ENCODE measurements at places on chromosomes 16 and 17. TPM values are rescaled to one million over a fixed set of nuclear protein-coding genes. Genes with fewer than 3 reads are reported as not detected.
A peak's percentile ranks its signal among the peaks of the same experiment; 100 is the strongest.

- DNase-seq = no peak
These were observed 291.2 kb upstream of the MON1B start for GRCh38 chr16:76899767-76900166.

ABCA8 gene
- total RNA-seq = 35.6 TPM

- DNase-seq = no peak
These were observed 4.0 kb downstream of the BECN1 start for GRCh38 chr17:42819939-42820535.

GRCh38 chr16:87366288-87366687 lies 17.3 kb downstream of the FBXO31 start:
- DNase-seq = no peak

IRX5 gene
- total RNA-seq = 0.08 TPM

PLD6 gene
- 4.2 TPM for total RNA-seq

GRCh38 chr17:10021272-10021984 lies 116.4 kb upstream of the RCVRN start:
- DNase-seq = no peak

GRCh38 chr17:82449883-82450356 lies 632 bp downstream of the CYBC1 start:
- no peak for DNase-seq

DNA sequence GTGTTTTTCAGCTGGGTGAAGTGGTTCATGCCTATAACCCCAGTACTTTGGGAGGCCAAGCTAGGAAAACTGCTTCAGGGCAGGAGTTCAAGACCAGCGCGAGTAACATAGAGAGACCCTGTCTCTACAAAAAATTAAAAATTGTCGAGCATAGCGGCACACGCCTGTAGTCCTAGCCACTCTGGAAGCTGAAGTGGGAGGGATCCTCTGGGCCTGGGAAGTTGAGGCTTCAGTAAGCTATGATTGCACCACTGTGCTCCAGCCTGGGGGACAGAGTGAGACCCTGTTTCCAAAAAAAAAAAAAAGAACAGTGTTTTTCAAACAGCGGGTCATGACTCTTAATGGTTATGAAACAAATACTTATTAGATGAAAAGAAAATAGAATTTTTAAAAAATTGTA lies 2.3 kb upstream of the CYTH1 start:
- no peak for DNase-seq

KRTAP9-2 gene
- not detected for total RNA-seq

DNA sequence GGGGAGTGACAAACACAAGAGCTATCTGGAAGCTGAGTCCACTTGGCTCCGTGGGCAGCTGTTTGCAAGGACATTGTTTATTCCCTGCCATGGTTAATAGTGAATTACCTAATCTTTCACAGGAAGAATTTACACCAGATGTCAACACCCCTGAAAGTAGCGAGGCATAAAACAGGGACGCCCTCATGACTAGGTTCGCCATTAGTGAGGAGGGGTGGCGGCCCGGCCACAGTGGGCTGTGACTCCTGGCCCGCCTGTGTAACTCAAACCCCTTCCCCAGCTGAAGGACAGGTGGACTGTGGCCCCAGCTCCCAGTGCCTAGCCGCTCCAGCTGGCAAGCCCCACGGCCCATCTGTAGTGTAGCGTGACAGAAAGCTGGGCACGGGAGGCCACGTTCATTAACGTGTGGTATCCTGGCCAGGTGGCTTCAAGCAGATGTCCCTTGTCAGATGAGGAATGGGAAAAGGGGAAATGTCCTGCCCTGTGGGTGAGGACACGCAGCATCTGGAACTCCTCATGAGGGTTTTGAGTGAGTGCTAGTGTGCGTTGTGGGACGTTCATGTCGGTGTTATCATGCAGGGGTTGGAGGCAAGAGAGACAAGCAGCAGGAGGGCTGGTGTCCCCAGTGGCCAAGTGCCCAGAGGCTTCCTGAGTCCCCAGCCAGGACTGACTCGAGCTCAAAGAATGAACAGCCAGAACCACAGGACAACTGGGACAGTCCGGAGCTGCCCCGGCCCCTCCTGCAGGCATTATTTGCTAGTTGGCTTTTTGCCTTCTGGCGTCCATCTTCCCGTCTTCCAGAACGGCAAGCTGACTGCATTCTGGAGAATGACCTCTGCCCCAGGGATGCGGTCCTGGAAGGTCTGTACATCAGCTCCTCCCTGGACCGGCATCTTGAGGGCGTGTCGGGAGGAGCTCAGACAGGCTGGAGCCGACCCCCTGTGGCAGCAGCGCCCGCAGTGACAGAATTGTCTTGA lies 19.2 kb downstream of the KDM8 start:
- peak; percentile 76 for DNase-seq

GRCh38 chr16:74936902-74937560 lies 47.9 kb downstream of the WDR59 start:
- no peak for DNase-seq

DNA sequence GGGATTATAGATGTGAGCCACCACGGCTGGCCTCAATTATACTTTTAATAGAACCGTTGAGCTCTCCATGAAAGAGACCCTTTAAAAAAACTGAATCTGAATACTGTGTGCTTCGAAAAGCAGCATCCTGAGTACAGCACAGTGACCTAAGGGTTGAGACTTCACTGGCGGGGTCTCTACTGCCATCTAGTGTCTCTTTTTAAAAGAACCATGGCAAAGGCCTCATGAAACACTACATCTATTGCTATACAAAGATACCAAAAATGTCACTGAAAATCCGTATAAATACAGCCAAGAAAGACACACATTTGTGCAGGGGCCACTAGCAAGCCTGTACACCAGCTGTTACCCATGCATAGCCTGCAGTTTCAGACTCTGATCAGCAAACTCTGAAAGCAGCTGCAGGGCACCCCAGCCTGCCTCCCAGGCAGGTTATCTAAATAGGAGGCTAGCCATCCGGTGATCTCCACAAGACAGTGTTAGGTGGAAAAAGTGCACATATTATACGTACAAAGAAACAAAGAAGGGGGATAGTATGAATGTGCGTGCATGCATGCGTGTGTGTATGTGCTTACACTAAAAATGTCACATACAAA lies 35.3 kb downstream of the NPLOC4 start:
- no peak for DNase-seq

DNA sequence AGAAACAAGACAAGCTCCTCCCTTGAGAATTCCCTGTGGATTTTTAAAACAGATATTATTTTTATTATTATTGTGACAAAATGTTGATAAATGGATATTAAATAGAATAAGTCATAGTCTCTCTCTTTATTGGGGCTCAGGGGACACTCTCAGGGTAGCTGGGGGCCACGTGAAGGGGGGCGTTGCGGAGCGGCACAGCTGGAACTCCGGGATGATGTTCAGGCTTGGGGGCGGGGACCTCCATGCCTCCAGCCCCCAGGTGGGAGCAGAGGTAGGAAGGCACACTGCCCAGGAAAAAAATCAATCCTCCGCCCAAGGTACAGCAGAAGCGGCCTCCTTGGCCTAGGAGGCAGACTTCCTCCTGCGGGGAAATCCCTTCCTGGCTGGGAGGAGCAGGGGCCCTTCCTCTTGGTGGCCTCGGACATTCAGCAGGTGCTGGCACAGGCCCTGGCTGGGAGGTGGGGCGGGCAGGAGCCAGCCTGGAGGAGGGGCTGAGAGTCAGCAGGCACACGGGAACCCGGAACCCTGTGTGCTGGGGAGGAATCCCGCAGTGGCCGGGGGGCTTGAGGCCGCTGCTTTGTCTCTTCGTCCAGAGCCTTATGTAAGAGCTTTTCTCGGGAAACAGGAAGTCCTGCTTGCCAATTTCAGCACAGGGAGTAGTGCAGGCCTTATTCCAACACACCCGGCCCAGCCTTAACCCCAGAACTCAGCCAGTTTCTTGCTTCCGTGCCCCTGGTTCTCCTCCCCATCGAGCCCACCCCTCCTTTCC lies 591 bp upstream of the TNFSF13 start:
- peak; percentile 86 for DNase-seq

MYLK3 gene
- total RNA-seq = 0.08 TPM

DNA sequence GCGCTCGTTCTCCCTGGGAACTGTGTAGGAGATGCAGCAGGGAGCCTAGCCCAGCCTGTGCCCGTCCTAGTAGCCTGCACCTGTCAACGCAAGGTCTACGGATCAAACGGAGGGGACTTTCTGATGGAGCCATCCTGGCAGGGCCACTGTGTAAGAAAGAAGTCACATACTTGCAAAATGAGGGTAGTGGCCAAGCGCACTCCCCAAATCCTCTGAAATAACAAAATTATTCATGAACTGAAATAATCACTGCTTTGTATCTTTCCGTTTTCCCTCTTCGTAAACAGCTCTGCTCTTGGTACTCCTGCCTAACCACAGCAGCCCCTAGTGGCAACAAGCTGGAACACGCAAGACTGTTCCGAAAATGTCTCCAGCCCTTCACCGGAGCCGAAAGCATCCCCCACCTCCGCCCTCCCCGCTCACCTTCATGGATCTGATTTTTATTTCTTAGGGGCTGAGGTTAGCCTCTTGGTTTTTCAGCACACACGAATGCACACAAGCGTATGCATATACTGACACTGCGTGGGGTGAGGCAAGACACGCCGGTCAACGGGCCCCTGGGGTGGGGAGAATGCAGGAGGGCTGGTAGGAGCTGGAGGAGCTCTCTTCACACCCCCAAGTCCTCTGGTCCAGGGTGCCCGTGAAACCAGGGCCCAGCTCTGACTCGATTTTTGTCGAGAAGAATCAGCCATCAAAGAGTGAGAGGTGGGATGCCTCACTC lies 100.8 kb downstream of the ABCC12 start:
- peak; percentile 48 for DNase-seq

PLCD3 gene
- 3.4 TPM for total RNA-seq

DNA sequence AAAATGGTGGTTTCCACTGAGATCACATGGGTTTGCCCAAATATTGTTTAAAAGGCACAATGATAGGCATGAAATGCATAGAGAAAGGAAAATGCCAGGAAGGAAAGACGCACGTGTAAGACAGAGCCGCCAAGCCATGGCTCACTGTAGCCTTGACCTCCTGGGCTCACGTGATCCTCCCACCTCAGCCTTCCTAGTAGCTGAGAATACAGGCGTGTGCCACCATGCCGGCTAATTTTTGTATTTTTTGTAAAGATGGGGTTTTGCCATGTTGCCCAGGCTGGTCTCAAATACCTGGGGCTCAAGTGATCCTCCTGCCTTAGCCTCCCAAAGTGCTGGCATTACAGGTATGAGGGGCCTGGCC lies 4.0 kb downstream of the BHLHA9 start:
- no peak for DNase-seq

- no peak for DNase-seq
These were observed 52.0 kb upstream of the LHX1 start for GRCh38 chr17:36885153-36885735.

- DNase-seq = peak; percentile 35
These were observed 1.0 kb upstream of the IGF2BP1 start for GRCh38 chr17:48995974-48996721.

- no peak for DNase-seq
These were observed 233.4 kb downstream of the PHKB start for GRCh38 chr16:47694543-47694942.

DNA sequence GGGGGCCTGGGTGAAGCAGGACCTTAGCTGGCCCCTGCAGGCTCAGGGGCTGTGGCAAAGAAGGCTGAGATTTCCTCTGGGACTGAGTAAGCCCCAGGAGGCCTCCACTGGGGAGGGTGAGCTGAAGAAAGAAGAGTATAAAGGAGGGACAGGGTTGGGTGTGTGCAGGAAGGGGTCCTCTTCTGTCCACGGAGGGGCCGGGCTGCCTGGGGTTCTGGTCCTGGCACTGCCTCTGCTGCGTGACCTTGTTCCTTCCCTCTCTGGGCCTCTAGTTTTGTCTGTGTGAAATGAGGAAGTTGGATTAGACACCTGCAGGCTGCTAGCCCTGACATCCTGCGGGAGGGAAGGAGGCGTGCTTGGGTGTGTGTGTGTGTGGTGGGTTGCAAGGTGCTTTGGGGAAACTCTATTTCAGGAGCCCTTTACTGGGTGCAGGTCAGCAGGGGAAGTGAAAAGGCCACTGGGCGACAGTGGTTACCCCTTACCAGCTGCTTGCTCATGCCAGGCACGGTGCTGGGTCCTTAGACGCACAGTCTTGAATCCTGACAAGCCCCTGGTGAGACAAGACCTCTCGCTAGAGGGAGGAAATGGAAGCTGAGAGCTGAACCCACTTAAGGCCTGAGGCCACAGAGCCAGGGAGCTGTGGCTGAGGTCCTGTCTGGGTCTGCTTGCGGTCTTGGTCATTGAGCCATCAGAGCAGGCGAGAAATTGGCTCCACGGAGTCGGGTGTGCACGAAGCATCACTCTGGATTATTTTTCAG lies 60.7 kb downstream of the OR1D5 start:
- no peak for DNase-seq

- peak; percentile 78 for DNase-seq
These were observed 144.0 kb upstream of the CIBAR2 start for GRCh38 chr16:85256190-85256739.

GRCh38 chr17:77442976-77443747 lies 302.4 kb downstream of the SEC14L1 start:
- no peak for DNase-seq

IKZF3 gene
- total RNA-seq = 0.63 TPM

KRT35 gene
- total RNA-seq = not detected

SLC38A8 gene
- total RNA-seq = not detected

DNA sequence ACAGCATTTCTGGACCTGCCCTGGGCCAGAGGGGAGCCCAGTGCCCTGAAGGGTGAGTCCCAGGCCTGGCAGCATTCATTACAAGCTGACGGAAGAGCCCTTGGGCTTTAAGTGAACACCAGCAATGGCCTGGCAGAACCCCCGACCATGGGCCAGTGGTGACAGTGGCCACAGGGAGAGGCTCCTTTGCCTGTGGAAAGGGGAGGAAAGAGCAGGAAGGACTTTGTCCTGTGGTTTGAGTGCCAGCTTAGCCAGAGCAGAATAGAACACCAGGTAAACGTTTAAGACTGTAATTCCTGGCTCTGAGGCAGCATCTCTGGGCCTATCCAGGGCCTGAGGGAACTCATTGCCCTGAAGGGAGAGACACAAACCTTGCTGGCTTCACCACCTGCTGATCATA lies 34.3 kb upstream of the ATP2C2 start:
- DNase-seq = no peak

DNA sequence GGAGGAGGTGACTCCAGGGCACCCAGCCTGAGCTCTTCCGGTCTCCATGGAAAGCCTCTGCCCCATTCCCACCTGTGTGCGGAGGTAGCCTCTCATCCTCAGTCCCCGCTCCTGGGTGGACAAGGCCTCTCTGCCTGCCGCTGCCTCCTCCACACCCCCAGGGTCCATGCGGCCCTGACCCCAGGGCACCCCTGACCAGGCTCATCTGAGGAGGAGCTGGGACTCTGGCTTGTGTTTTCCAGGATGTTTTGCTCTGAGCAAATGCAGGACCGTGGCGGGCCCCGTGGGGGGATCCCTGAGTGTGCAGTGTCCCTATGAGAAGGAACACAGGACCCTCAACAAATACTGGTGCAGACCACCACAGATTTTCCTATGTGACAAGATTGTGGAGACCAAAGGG lies 6.9 kb downstream of the CD300A start:
- DNase-seq = no peak

TMIGD1 gene
- total RNA-seq = not detected

GRCh38 chr17:45221081-45222013 lies at the start of gene FMNL1:
Gene FMNL1 (plus strand): TSS chr17:45221885. CDS start chr17:45222125, 240 bp downstream.
- DNase-seq = no peak

GRCh38 chr17:75011401-75012095 lies 922 bp upstream of the MRPL58 start:
- DNase-seq = peak; percentile 74

PRPSAP2 gene
- total RNA-seq = 15.6 TPM

OR4D2 gene
- not detected for total RNA-seq

Measured in left lobe of liver (tissue), 2 donors.